ENCODE measurements at places on chromosomes 13 and 19.

DNA sequence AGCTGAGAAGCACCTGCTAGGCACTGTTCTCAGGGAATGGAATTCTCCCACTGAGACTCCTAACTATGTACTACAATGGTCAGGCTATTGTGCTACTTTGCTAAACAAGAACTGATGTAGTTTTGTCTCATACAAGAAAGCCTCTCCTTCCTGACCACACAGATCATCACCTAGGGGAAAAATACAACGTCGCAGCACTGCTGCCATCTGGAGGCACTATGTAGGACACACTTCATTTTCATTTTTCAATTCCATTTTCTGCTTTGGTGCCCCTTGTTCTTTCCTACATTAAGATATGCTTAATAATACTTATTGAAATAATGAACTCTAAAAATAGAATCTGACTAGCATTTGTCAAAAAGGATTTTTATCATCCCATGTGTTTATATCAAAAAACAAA, 21.1 kb downstream of the PROSER1 start:
- peak; percentile 45 for DNase-seq

- no peak for DNase-seq
Observed at GRCh38 chr19:17614476-17614875, 59.0 kb downstream of the COLGALT1 start.

- DNase-seq = no peak
Observed at GRCh38 chr13:99830931-99831330, 140.6 kb downstream of the ZIC5 start.

DNA sequence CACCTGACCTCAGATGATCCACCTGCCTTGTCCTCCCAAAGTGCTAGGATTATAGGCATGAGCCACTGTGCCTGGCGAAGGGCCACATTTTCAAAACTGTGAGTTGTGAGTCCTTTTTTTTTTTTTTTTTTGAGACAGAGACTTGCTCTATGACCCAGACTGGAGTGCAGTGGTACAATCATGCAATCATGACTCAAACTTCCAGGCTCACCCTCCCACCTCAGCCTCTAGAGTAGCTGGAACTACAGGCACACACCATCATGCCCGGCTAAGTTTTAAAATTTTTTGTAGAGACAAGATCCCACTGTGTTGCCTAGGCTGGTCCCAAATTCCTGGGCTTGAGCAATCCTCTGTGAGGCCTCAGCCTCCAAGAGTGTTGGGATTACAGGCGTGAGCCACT, 3.8 kb upstream of the MYPOP start:
- DNase-seq = no peak

GRCh38 chr13:102405499-102406100, 3.8 kb upstream of the FGF14 start:
- DNase-seq = no peak

DNA sequence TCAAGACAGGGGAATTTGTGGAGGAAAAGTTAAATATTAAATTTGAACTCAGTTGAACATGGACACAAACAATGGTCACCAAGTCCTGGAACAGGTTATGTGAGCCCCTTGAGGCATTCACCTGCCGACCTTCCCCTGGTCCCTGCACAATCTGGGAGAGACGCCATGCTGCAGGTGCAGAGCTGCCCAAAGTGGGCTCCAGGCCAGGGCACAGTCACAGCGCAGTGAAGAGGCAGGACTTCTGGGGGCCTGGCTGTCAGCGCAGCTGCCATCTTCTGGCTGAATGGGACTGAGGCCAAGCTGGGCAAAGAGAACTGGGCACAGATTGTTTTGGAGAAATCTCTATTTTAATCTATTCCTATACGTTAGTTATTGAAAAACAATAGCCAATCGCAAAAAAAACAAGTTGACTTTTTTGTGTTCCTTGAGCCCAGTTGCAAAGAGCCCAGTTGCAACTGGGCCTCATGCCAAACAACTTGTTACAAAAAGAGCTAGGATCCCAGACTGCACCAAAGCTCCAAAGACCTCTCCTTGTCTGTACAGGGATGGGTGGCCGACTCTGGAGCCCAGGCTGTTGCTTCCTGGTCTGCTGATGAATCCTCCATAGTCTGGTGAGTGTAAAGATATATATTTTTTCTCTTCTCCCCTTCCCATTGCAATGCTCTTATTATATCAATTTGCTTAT, 1.2 kb upstream of the ZNF626 start:
- DNase-seq = no peak

DNA sequence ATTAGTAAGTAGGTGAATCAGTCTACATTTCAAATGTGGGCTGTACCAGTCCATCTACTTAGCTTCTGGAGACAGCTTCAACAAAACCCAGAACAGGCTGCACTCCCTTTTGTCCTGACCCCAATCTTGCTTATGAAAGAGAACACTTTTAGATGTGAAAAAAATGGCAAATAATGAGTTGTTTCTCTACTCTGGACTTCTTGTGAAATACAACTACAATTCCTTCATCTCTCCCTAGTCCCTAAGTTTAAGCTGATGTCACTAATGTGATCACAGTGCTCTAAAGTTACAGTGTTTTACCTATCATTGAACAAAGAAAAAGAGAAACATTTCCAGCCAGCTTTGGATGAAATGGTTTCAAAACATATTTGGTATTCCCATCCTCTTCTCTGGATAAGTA, 183.9 kb downstream of the LHFPL6 start:
- DNase-seq = no peak

GRCh38 chr13:94967183-94968039, 255.1 kb upstream of the SOX21 start:
- peak; percentile 56 for DNase-seq

- DNase-seq = no peak
Observed at GRCh38 chr13:31199527-31199848, 287 bp upstream of the B3GLCT start.

DNA sequence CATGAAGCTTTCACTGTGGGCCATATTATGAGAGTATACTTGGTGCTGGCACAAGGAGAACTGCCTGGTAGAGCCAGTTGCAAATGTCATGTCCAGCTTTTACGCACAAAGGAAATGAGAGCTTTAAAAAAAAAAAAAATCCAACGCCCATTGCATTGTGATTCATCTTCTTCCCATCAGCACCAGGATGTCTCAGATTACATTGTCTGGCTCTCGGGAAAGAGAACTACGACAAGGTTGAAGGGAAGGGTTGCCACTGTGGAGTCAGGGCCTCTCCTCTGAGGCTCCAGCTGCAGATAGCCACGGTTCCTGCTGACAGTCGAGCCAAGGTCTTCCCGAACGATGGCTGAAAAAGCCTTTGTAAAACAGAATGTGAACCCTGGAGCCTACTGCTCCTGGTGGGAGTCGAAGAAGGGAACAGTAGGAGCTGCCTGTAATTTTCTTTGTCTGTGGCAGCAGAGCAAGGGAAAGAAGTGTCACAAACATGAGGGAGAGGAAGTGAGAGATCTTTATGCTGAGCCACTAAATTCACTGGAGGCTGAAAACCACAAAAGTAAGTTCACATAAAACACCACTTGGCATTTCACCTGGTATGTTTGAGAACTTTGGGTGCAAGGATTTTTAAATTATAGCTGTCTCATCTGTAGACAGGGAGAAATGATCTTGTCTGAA, 704.7 kb downstream of the DIAPH3 start:
- DNase-seq = peak; percentile 74

GRCh38 chr13:35530147-35530546, 53.7 kb upstream of the MAB21L1 start:
- DNase-seq = no peak

DNA sequence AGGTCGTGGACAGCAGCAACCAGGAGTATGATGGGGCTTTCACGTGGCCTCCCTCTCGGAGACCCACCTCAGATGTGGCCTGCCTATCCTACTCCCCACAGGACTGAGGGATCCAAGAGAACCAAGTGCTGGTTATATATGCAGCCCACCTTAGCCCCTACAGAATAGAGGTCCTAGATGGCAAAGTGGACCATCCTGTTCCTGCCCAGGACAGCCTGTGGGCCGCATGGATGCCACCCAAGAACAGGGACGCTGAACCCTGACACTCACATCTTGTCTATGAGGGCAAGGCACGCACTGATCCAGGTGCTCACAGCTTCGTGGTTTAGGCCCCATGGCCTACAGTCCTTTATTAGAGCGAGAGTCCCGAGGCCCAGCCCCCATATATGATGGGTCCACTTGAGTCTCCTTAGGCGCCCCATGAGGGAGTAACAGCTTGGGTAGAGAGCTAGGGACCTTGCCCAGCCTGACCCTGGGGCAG, 1.5 kb upstream of the SLC27A5 start:
- DNase-seq = peak; percentile 2

- no peak for DNase-seq
Observed at GRCh38 chr13:30235216-30235615, 72.1 kb downstream of the KATNAL1 start.

GRCh38 chr13:76210262-76210661, 574.1 kb downstream of the LMO7 start:
- DNase-seq = no peak

- DNase-seq = no peak
Observed at GRCh38 chr13:90184355-90184754, 1163.1 kb upstream of the MIR17HG start.

DNA sequence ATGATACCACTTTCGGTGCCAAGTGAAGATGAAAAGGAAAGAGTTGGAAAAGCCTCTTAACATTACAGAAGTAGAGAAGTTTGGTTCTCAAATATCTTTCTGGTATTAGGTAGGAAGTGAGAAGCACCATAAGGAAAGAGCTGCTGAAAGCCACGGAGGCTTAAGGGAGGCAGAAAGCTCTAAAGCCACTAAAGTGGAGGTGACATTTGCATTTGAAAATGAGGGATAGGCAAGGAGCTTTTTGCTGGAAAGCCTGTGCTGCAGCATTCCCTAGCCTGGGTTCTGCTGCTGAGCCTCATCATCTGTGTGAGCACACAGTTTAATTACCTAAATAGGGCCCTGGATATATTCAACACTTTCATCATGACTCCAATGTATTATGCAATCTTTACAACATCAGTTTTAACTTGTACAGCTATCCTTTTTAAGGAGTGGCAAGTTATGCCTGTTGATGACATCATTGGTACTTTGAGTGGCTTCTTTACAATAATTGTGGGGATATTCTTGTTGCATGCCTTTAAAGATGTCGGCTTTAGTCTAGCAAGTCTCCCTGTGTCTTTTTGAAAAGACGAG, 315.4 kb downstream of the RBM26 start:
- no peak for DNase-seq

- peak; percentile 54 for DNase-seq
Observed at GRCh38 chr13:27171244-27171826, at the start of gene USP12. USP12 (minus strand) TSS chr13:27171811; CDS start chr13:27171639, 172 bp downstream.

DNA sequence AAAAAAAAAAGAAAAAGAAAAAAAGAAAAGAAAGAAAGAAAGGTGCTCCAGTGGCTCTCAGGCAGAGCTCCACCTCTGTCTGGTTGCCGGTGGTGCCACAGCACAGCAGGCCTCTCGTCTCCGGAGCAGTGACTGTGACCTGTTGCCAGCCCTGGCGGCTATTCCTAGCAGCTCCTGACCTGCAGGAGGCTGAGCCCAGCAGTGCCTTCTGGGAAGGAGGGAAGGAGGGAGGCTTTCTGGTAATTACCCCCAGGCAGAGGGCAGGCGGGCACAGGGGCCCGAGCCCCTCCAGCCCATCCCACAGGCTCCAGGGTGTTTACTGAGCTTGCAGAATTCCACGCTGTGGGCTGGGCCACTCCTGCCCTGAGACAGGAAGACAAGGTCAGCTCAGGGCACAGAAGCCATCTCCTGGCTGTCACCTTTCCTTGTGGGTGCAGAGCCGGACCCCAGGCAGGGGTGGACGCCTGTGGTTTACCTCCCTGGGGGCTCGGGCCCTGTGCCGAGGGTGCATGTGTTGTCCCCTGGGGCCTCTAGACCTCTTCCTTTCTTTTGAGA, 77.9 kb downstream of the GNG7 start:
- no peak for DNase-seq

- DNase-seq = no peak
Observed at GRCh38 chr13:63041640-63042414, 1626.2 kb upstream of the PCDH20 start.

DNA sequence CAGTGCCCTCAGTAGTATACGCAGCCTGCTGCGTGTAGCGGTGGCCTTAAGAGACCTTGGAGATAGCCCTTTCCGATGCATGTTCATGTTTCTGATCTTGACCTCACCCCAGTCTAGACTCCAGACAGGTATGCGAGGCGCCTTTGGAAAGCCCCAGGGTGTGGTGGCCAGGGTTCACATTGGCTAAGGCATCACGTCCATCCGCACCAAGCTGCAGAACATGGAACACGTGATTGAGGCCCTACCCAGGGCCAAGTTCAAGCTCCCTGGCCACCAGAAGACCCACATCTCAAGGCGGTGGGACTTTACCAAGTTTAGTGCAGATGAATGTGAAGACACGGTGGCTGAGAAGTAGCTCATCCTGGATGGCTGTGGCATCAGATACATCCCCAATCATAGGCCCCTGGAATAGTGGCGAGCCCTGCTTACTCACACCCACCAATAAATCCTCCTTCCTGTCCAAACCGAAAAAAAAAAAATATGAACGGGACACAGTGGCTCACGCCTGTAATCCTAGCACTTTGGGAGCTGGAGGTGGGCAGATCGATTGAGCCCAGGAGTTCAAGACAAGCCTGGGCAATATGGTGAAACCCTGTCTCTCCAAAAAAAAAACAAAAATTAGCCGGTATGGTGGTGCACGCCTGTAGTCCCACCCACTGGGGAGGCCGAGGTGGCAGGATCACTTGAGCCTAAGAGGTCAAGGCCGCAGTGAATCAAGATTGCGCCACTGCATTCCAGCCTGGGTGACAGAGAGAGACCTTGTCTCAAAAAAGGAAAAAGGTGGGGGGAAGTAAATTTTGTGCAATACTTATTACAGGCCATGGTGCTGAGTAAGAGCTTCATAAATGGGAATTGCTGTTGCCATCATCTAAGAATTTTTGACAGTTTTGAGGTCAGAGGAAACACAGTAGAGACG, 12.4 kb upstream of the CBLC start:
- DNase-seq = no peak

DNA sequence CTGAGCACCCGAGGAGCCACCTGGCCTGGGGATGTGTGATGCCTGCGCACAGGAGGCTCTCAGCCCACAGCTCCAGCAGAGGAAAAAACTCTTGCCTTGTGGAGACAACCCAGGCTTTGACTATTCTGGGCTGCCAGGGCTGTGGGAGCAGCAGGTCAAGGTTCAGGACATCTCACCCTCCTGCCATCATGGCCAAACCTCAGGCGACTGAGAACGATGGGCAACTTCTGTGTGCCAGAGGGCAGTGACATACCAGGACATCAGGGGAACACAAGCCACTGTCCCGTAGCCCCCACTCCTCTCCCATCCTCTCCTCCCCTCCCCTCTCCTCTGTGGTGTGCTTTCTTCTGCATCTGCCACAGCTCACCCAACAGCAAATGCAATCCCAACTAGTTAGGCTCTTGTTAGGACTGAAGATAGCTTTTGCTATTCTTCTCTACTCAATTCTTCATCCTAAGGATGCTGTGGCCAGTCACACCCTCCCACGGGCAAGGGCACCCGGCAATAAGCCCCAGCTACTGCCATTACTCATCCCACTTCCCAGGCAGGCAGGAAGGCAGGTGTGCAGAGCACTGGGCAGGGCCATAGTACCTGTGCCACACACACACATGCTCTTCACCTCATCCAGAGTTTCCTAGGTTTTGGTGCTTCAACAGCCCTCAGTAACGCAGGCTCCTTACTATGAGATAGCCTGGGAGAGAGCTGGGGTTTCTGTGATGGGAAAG, 16.8 kb downstream of the ELL start:
- DNase-seq = no peak
